NCI-H1092 treated with DMSO at 0.1 percent for 48 hours (cell line): ENCODE measurements at places on chromosomes 11 and 22.

GRCh38 chr22:47011131-47011858 lies 248.8 kb downstream of the TBC1D22A start:
- DNase-seq, result no peak

GRCh38 chr11:118657238-118657637 lies 22.2 kb downstream of the TREH start:
- DNase-seq, result no peak

GRCh38 chr11:16448123-16448717 lies 91.9 kb upstream of the SOX6 start:
- no peak for DNase-seq

- DNase-seq, result no peak
Measured at GRCh38 chr11:46243796-46244109, 33.7 kb upstream of the CREB3L1 start.

DNA sequence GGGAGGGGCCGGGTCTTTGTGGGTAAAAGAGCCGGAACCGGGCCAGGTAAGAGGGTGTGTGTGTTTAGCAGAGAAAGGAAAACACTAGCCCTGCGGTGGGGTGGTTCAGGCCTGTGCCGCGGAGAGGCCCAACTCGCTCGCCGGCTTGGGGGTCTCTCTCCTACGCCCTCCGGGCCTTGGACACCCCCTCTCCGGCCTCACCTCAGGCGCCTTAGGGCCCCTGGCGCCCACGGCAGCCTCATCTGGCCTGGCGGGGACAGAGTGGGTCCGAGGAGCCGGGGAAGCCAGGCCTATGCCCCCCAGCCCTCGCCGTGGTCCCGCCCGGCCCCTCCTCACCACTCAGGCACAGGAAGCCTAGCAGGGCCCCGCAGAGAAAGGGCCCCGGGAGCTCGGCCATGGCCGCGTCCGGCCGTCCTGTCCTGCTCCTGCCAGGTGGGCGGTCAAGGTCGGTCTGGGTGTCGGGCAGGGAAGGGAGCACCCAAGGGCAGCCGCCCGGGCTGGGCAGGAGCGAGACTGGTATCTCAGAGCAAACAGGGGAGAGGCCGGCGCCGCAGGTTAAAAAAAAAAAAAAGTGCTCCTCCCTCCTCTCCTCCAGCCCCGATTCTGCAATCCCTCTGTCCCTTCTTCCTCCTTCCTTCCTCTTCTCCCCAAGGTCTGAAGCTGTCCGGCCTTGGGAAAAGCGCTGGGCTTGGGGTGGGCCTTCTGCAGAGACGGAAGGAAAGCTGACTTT lies at the start of gene VSIG2:
TSS of gene VSIG2 (minus strand) at position 515 of the 730 bp plus-strand sequence. CDS start at position 397, 118 bp downstream.
- DNase-seq, result no peak
